Posterior vena cava (tissue), 2 donors: ENCODE measurements at places on chromosomes 1 and 21.
A peak's percentile ranks its signal among the peaks of the same experiment; 100 is the strongest.

DNA sequence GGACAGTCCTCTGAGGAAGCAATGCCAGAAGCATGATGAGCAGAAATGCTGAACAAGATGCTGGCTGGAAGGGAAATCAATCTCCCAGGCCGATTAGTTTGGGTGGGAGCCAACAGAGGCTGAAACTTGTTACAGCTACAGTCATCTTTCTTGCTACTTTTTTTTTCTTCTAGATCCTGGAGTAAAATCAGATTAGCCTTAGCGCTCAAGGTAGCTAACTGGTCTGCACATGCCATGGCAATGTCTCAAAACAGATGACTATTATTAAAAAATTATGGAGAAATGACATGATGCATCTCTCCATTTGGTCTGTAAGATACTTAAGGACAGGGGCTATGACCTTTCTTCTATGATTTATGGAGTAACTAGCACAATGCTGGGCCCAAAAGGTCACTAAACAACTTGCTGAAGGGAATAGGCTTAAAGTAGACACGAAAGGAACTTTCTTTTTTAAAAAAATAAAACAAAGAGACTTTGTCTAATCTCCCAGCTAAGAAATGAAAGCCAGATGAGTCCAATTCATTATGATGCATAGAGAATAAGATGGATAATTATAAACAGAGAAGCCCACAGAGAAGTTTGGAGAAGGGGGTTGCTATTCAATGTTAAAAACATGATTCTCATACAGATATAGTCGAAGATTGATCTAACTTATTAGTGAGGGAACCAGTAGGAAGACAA is 42.5 kb downstream of the UTP25 start:
- DNase-seq: no peak

DNA sequence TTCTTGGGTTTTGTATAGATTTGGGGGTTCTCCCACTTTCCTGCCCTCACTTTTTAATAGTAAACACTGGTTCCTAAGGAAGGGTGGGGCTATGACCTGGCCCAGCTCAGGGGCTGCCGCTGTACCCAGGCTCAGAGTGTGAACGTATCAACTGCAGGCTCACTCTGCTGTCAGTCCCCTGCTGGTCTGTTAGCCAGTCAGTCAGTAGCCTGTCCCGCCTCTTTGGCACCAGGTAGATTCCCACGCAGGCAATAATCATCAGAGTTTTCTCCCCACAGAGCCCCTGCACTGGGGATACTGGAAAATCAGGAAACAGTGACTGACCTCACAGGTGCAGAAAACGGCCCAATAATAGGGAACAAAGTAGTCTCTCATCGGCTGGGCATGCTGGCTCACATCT is 15.0 kb upstream of the ALPL start:
- DNase-seq: no peak

- DNase-seq: no peak
Measured at GRCh38 chr21:35437941-35438340, 388.8 kb upstream of the RUNX1 start.

GRCh38 chr1:230263568-230264195 is 162.4 kb downstream of the PGBD5 start:
- DNase-seq: peak; percentile 58
